ENCODE measurements at places on chromosomes 4 and X.

GRCh38 chrX:41122664-41123257 is 37.5 kb downstream of the USP9X start:
- no peak for DNase-seq

DNA sequence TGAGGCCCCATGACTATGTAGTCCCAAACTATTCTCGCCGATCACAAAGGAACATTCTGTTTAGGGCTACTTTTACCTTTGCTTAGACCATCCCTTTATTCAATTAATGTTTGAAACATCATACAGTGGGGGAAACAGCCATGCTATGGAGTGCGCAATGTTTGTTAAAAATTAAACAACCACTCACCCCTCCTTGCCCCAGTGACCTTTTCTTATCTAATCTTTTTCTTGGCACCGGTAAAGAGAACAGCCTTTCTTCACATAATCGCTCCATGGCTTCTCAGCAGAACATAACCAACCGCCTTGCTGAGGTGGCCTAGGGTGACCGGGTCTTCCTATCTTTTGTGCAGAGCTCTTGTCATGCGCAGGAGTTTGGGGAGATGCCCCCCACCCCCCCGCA is 152.6 kb downstream of the VCX3A start:
- no peak for DNase-seq

- no peak for DNase-seq
Observed at GRCh38 chrX:2490634-2491033, 10.1 kb downstream of the DHRSX start.

DNA sequence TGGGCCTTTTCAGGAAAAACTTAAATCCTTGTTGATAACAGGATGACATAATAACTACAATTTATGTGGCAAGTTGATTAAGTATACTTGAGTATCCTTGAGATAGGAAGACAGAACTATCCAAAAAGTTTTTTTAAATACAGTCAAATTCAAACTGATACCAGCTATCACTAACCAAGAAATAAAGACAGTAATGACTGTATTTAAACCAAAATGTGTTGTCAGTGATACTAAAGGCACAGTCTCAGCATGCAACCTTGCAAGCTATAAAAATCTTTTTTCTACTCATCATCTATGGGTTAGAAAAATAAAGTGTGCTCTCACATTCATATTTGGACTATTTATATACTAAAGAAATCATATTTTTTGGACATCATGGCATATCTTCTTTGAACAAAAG is 64.7 kb downstream of the PAPSS1 start:
- DNase-seq, result no peak

DNA sequence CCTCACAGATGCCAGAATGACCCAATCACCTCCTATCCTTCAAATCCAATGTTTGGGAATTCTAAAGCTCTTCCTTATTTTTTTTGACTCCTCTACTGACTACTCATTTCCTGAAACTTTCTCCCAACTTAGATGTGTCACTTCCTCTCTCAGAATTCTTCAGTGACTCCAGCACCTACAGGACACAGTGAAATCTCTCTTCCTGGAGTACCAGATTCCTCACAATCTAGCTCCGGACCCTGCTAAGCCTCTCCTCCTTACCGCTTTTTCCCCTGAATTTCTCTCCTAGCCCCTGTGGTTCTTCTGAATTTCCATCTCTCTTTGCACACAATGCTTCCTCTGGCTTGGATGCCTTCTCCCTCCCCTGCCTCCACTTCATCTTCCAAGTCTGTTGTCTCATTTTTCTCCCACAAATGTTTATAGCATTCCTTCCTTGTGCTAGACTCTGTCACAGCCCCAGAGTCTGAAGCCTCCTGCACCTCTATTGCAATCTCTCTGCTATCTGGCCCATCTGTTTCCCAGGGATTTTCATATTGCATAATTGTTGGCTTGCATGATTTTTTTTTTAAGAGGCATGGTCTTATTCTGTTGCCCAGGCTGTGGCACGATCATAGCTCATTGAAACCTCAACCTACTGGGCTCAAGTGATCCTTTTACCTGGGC is 80.1 kb downstream of the ANAPC4 start:
- DNase-seq, result no peak

- DNase-seq, result no peak
Observed at GRCh38 chrX:101460669-101461068, 24.6 kb upstream of the ARMCX4 start.

GRCh38 chrX:20437683-20438082 is 171.0 kb upstream of the RPS6KA3 start:
- no peak for DNase-seq

DNA sequence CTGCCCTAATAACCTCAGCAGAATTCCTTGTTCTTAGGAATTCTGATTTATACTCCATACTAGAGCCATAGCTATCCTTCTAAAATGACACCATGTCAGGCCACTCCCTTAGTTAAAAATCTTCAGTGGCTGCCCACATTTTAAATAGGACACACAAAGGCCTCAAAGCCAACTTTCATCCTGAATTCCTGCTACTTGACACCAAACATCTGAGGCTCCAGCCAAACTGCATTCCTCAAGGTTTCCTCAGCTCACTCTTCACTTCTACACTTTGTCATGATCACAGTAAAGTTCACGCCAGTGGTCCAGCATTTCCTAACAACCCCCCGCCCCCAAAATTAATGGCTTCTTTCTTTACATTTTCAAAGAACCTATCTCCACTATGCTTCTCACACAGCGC is 124.3 kb downstream of the ADGRA3 start:
- DNase-seq, result no peak

DNA sequence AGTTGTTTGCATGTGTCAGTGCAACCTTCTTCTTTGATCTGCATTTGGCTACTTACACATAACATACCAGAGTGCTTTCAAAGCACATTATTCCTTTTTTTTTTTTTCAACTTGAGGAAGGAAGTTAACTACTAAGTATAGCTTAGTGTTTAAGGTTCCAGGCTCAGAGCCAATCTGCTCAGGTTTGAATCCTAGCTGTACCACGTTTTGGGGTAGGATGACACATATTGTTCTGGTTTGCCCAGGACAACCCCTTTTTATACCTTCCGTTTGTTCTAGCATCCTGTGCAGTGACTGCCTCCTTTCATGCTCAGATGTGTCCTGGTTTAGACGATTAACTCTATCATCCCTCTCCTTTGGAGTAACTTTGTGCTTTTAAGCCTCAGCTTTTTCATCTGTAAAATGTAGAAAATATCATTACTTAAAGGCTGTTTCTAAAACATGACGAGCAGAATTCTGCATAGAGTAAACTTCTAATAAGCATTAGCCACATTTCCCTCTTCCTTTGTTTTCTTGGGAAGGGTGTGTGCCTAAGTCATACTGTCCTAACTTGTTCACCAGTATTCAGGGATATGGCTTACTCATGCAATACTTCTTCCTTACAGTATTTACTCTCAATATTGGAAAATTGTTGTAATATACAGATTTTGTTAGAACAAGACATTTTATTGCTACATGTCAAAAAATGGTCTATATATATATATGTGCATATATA is 281.3 kb downstream of the C4orf33 start:
- DNase-seq, result no peak

- no peak for DNase-seq
Observed at GRCh38 chr4:153809916-153810810, 21.3 kb upstream of the SFRP2 start.

DNA sequence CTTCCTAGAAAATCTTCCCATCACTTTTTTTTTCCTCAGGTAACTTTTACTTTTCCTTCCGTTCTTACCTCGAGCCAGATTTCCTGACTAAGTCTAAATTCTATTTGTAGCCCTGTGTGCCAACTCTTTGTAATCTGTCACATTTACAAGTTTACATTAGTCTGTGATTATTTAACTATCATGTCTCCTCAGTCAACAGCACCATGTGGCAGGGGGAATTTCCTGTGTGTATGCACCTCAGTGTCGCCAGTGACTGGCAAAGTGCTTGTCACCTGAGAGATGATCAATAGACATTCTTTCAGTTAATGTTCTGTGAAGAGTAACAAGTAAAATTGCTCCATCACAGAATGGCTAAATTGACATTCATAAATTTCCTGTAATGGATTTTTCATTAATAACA is 468.5 kb downstream of the PDGFC start:
- no peak for DNase-seq

DNA sequence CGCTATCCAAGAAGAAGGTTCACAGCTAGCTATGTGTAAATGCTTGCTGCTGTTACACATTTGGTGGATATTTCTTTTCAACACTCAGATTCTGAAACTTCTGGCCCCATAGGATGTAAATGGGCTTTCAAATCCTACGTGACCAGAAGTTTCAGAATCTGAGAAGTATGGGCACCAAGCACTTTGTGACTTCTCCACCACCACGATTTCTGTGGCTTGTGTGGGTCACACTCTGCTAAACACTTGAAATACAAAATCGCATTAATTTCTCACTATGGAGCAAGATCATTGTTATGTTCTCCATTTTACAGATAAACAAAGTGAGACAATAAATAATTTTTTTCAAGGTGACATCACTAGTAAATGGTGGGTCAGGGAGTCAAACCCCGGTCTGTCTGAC is 259.4 kb upstream of the JADE1 start:
- DNase-seq, result no peak
